ENCODE measurements at places on chromosomes 16 and 17.

DNA sequence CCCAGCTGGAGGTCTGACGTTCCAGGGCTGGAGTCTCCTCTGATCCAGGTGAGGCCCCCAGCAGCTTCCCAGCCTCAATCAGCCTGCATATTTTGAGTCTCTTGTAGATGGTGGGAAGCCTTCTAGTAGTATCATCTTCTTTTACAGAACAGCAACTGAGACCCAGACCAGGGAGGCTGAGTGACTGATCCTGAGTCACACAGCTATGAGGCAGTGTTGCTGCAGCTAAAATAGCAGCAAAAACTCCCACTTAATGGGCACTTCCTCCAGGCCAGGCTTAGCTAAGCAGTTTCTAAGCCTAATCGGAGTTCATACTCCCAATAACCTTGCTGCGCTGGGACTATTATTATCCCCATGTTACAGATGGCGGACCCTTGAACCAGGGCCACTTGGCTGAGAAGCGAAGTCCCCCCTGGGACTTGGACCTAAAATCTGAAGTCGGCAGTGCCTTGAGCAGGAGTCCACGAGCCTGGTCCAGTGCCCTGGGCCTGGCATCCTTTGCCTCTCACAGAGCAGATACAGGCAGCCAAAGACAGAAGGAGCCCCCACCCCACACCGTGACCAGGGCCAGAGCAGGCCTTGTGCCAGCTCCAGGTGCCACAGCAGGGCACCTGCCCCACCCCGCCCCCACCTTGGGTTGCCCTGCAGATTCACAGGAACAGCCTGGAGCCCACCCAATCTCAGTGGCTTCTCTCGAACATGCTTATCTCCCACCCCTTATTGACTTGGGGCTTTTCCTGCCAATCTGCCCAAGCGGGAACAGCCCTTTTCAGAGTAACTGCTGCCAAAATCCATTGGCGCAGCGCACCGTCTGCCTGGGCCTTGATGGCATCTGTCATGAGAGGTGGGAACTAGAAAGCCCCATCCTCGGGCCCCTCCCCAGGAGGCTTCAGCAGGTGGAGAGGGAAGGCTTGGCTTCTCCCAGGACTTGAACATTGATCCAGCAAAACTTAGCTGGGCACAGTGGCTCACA, 65.1 kb downstream of the SOCS1 start:
- DNase-seq, result no peak

GRCh38 chr17:17146786-17147406, 59.2 kb downstream of the PLD6 start:
- no peak for DNase-seq

GRCh38 chr17:40935624-40936023, 1.8 kb downstream of the KRT23 start:
- DNase-seq, result no peak

DNA sequence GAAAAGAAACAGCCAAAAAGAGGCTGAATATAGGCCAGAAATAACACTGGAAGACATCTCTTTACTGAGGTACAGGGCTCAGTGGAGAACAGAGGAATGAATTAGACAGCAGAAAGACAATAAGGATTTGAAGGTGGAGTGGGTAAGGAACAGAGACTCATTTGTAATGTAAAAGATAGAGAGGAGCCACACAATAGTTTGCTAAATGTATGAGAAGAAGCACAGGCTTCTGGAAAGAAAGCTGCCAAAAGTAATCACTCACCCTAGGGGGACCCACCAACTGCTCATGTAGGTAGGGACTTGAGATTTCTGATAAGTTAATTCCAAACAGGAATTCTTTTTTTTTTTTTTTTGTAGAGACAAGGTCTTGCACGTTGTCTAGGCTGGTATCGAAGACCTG, 186.8 kb downstream of the AATF start:
- no peak for DNase-seq

- no peak for DNase-seq
These were observed 4.9 kb downstream of the SLFN14 start for GRCh38 chr17:35555691-35556090.

DNA sequence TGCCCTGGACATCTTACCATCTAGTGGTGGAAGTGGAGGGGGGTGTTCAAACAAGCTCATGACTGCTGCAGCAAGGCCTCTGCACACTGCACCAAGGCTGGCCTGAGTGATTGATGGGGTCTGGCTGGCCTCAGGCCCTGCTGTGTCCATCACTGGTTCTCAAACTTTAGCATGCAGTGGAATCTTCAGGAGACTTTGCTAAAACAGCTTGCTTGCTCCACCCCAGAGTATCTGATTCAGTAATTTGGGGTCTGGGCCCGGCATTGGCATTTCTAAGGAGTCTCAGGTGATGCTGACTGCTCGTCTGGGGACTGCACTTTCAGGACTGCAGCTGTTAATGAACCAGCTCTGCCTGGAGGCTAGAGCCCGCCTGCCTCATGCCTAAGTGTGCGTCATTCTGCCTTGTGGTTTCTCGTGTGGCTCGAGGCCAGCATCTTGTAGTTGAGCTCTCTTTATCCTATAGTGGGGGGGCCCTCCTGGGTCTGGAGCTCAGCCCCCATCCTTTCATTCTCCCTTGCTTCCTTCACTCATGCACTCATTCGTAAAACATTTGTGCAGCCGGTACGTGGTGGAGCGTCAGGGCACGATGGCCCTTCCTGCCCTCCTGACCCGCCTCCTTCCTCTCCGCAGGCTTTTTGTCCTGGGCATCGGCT, 4.1 kb downstream of the MGAT5B start:
- peak; percentile 93 for DNase-seq

All from HS-5 (cell line).